Stimulated activated naive CD4-positive, alpha-beta T cell treated with Interleukin-2 at 50 U/mL for 16 hours (primary cell): ENCODE measurements at places on chromosomes 7 and 10.

GRCh38 chr10:48289501-48290238, 15.2 kb upstream of the FRMPD2 start:
- DNase-seq, result peak; percentile 11

DNA sequence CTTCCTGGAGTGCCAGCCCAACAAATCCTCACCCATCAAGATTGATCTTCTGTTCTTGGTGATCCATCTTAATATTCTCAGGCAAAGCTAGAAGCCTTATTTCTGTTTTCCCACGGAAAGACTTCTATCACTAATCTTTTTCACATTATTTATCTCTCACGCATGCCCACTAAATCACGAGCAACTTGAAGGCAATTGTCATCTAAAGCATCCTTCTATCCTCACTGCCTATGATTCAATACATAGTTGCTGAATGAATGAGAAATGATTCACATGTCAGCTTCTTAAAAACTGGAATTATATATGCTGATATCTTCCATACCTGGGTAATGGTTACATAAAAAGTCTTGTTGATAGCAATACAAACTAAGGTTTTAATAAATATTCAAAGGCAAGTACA, 12.6 kb upstream of the COL1A2 start:
- DNase-seq, result no peak

DNA sequence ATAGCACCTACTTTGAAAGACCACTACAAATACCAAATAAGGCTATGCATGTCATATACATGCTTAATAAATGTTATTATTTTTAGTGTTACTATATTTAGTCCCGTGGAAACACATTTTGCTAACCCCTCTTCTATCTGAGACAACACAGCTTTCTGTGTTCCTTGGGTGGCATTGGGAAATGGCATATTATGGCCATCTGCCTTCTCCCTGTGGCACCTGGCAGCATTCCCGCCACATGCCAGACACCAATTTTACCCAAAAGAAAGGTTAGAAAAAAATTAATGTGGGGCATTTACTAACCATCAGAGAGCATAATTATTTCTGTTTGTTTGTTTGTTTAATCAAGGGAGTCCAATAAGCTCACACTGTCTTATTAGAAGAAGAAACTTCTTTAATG, 168.6 kb upstream of the ETV1 start:
- no peak for DNase-seq

- no peak for DNase-seq
Measured at GRCh38 chr7:158284617-158285382, 302.8 kb downstream of the PTPRN2 start.

GRCh38 chr10:74922921-74923320, 96.5 kb downstream of the KAT6B start:
- DNase-seq, result no peak

GRCh38 chr10:72013202-72013945, 49.2 kb downstream of the CHST3 start:
- DNase-seq, result no peak

DNA sequence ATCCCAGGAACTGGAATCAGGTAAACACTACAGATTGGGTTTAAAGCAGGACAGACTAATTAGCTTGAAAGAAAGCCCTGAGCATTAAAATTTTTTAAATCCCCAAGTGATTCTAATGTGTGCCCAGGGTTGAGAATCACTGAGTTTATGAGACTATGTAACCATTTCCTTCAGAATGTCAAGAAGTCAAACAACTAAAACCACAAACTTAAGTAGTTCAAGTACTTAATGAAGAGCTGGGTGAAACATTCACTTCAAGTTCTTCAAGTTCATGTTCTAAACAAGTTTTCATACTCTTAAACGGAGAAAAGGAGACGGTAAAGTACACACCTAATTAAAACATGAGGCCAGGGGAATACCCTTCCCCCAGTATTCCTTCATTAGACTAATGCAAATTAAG, 28.2 kb upstream of the TLL2 start:
- no peak for DNase-seq

DNA sequence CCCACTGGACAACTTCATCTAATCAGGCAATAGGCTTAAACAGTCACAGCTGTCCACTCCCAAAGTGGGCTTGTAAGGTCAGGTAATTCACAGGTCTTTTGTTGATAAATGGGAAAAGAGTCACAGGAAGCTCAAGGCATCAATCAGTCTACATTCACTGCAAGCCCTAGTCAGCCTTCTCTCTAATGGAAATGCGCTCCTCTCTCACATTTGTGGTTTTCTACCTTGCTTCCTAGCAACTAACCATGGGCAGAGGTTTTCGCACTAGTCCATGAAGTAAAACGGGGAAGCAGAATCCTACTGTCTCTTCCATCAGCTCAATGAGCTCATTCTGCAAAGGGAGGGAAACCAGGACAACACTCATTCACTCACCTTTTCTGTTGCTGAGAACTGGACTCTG, 53.5 kb upstream of the APBB1IP start:
- no peak for DNase-seq

GRCh38 chr10:125130916-125131315, 29.4 kb downstream of the CTBP2 start:
- no peak for DNase-seq

DNA sequence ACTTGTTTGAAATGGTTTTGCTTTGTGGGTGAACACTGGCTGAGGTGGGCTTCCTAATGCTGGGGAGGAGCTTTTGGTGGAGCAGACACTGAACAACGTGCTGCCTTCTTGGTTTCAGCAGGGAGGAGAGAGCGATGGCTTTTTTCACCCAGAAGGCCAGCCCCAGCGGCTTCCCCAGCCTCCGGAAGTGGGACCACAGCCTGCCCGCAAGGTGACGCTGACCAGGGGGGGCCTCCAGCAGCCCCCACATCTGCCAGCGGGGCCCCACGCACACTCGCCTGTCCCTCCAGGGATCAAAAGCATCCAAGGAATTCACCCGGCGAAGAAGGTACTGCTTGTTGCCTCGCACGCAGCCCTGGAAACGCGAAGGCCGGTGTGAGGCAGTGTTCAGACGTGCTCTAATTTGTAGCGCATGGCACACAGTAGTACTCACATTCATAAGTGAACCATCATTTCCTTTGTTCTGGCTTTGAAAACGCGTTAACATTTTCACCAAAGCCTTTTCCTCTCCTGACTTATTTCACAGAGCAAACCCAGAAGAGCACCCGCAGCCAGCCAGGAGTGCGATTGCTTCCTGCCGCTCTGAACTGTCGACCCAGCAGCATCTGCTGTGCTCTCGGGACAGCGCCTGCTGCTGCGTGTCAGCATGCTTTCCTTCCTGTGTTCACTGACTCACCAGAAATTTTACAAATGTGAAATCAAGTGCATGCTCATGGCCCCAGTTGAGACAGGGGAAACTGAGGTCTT, 48.4 kb downstream of the SHH start:
- DNase-seq, result peak; percentile 22

DNA sequence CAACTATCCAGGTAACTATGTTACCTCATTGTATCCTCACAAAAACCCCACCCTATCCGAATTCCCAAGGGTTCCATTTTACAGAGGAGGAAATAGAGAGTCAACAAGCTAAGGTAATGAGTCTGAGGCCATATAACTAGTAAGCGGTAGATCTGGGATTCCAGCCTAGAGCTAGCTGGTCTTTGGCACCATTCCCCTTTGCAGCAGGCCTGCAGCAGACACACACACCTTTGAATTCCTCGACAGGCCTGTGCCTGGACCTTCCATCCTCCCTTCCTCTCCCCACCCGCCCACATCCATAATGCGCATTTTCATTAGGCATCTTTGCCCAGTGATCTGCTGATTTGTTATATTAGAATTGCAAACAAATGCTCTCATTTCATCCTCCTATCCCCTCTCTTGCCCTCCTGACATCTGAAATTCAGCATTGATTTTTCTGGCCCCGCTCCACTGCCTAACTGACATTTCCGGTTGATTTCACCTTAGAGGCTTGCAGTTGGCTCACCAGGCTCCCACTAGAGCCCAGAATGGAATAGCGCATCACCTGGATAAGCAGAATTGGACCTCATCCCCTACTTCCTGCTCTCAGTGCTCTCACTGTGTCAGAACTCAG, 129.5 kb downstream of the PLXNA4 start:
- no peak for DNase-seq

DNA sequence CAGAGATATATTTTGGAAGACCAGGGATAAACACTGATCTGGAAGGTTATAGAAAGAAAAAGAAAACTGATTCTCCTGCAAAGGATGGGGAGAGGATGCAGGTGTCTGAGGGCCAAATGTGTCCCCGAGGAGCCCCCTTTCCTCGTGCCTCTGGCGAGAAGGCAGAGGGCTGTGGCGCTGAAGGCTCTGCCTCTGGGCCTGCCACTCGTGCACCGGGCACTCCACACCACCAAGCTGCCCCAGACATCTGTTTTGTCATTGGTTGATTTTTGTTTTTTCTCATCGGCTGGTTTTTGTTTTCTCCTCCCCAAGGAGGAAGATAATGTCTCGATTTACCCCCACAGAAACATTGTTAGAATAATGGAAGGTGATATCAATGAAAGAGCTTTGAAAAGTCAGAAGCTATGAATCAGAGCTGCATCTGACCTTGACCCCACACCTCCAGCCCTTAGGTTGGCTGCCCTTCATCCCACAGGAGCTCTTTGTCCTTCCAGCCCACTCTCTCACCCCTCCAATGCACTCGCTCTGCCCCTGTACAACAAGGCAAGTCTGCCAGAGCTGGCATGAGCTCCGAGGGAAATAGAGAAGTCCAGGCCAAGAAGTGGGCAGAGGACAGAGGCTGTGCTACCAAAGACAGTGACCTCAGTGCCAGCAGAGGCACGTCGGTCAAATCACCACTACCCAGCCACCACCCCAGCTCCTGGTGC, 124.8 kb downstream of the TCERG1L start:
- DNase-seq, result no peak

- DNase-seq, result no peak
Measured at GRCh38 chr10:97278491-97278989, 13.9 kb downstream of the ARHGAP19 start.

DNA sequence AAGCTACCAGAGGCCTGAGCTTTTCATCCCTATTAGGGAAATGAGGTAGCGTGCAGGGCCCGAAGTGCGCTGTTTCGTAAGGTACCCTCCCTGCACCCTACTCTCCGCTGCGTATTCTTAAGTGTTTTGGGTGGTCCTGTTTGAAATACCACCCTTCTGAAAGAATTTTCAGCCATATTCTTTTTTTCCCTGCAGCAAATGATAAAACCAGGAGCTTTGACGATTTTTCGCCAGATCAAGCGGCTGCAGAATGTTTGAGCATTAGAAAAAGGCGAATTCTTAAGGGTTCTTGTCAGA, 1.2 kb downstream of the RSBN1L start:
- peak; percentile 5 for DNase-seq

DNA sequence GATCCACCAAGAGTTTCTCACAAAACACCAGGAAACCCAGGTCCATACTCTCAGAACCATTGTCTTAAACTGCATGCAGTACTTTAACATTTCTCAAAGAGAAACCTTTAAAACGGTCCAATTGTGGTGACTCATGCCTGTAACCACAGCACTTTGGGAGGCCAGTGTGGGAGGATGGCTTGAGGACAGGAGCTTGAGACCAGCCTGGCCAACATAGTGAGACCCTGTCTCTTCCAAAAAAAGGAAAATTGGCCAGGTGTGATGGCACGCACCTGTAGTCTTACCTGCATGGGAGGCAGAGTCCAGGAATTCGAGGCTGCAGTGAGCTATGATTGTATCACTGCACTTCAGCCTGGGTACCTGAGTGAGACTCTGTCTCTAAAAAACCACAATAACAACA, 97.5 kb upstream of the OIT3 start:
- DNase-seq, result no peak

- DNase-seq, result no peak
Measured at GRCh38 chr7:158684329-158684728, 20.3 kb downstream of the NCAPG2 start.

DNA sequence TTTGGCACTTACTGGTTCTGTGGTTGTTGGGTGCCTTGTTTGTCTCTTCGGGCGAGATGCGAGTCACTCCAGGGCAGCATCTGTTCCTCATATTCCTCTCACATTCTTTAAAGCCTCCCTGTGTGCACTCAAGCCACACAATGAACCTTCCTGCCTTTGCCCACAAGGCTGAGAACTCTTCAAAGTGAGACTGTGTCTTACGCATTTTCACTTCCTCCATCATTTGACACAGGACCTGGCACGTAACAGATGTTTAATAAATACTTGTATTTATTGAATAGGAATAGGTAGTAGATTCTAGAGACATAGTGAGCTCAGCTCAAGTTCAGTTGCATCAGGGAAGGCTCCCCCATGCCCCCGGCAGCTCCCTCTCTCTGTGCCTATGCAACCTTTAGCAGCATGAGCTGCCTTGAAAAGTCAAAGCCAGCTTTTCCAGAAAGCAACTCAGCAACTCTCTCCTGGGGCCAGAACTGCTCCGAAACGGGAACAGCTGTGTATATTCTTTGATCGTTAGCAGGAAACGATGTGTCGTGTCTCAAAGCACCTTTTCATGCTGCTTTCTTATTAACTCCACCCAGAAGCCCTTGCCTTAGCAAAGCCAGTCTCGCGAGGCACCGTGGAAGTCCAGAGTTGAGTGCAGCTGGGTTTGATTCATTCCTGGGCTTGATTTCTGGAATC, 97.5 kb downstream of the PFKFB3 start:
- no peak for DNase-seq

GRCh38 chr10:85916286-85916685, 450.3 kb downstream of the GRID1 start:
- no peak for DNase-seq

DNA sequence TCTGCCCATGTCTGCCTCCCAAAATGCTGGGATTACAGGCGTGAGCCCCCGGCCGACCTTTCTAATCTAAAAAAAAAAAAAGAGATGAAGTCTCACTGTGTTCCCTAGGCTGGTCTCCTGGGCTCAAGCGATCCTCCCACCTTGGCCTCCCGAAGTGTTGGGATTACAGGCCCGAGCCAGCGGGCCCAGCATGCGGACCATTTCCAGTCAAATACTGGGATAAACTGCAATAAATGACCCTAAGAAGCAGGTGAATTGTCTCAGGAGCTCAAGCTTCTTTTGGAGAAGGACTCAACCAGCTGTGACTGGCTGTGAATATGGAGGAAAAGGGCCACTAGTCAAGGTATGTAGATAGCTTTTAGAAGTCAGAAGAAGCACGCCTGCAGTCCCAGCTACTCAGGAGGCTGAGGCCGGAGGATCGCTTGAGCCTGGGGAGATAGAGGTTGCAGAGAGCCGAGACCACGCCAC, 550 bp upstream of the CREM start:
- DNase-seq, result no peak

DNA sequence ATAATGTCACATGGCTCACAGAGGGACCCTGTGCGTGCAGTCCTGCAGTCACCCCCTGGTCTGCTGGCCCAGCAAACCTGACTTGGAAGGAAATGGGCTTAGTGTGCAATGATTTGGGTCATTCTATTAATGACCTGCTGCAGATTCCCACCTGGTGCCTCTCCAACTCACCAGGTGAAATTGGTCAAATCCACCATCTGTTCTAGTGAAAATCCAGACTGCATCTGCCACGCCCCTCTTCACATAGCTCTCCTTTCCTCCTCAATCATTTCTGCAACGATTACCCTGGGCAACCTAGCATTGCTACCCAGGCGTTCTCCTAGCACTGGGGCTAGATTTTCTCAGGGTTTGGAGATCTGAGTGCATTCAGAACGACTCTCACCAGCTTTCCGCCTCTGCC, 29.4 kb downstream of the SRRM3 start:
- no peak for DNase-seq

DNA sequence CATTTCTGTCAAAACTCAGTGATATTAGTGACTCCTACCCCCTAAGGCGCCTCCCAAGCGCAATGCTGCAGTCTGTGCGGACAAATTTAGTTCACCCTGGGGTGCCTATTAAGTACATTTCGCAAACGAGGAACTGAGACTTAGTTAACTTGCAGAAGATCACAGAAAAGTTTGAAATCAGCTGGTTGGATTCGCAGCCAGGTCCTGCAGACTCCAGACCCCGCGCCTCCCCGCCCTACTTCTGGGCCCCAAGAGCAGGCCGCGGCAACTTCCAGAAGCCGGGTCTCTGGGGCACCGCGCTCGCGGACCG, 588 bp downstream of the CYREN start:
- no peak for DNase-seq

GRCh38 chr7:137547485-137547884, 204.0 kb upstream of the PTN start:
- DNase-seq, result no peak
